Activated T-helper 2 cell treated with anti-CD3 and anti-CD28 coated beads, Interferon-gamma antibody, Interleukin-2, Interleukin-4, amounts not matched to agents 10 μg/mL and 5 μg/mL and 100 μg/mL, durations not matched to agents 14 hours and 24 hours and 36 hours (primary cell): ENCODE measurements at places on chromosomes 16 and 17. TPM values are rescaled to one million over a fixed set of nuclear protein-coding genes. Genes with fewer than 3 reads are reported as not detected.

Gene PLA2G10
- total RNA-seq = not detected in 2 replicates

Gene SPN
- 254 and 258 TPM in 2 replicates for total RNA-seq

Gene BICDL2
- 0.71 and 0.84 TPM in 2 replicates for total RNA-seq

Gene ENPP7
- not detected in 2 replicates for total RNA-seq

Gene WFIKKN2
- total RNA-seq = not detected in 2 replicates

Gene ICAM2
- total RNA-seq = 83.2 and 85.6 TPM in 2 replicates

Gene TAC4
- total RNA-seq = not detected in 2 replicates

Gene C16orf54
- total RNA-seq = 18.0 and 18.5 TPM in 2 replicates

Gene NLRC5
- 166 and 169 TPM in 2 replicates for total RNA-seq

Gene FGF11
- 4.8 and 6.1 TPM in 2 replicates for total RNA-seq

Gene NEUROD2
- not detected in 2 replicates for total RNA-seq

Gene PYY
- total RNA-seq = 0.18 TPM in 1 of 2 replicates, not detected in the other

Gene MYH13
- not detected in 2 replicates for total RNA-seq

Gene PDILT
- 0.07 TPM in 1 of 2 replicates, not detected in the other for total RNA-seq

Gene MPO
- not detected in 2 replicates for total RNA-seq

Gene MMP2
- total RNA-seq = 0.11 and 0.34 TPM in 2 replicates

Gene KRTAP4-4
- not detected in 2 replicates for total RNA-seq

Gene IL21R
- 84.2 and 84.5 TPM in 2 replicates for total RNA-seq

Gene CES5A
- total RNA-seq = not detected in 2 replicates

Gene TUBG1
- total RNA-seq = 85.5 and 94.9 TPM in 2 replicates

Gene TSPAN10
- 0.30 and 0.44 TPM in 2 replicates for total RNA-seq

Gene SLC52A1
- total RNA-seq = 0.14 TPM in 2 replicates

Gene DNAAF8
- 0.11 TPM in 1 of 2 replicates, not detected in the other for total RNA-seq

Gene CCL17
- 0.37 and 1.3 TPM in 2 replicates for total RNA-seq

Gene PLXDC1
- total RNA-seq = 0.46 and 1.0 TPM in 2 replicates

Gene TPSG1
- total RNA-seq = not detected in 2 replicates

Gene NUPR1
- not detected in 2 replicates for total RNA-seq

Gene TBX21
- 40.4 and 40.6 TPM in 2 replicates for total RNA-seq

Gene RAB26
- total RNA-seq = 0.46 and 0.59 TPM in 2 replicates

Gene MT1A
- total RNA-seq = 7.6 and 8.3 TPM in 2 replicates

Gene EFCAB3
- total RNA-seq = 0.11 TPM in 1 of 2 replicates, not detected in the other

Gene SLFN14
- total RNA-seq = not detected in 2 replicates

Gene CREBBP
- total RNA-seq = 45.2 and 53.1 TPM in 2 replicates

Gene LPO
- not detected in 2 replicates for total RNA-seq

Gene TP53TG3F
- not detected in 2 replicates for total RNA-seq

Gene TBC1D3L
- 18.1 and 22.5 TPM in 2 replicates for total RNA-seq

Gene GCGR
- not detected in 2 replicates for total RNA-seq

Gene SLC25A10
- 36.4 and 39.5 TPM in 2 replicates for total RNA-seq

Gene ABCA6
- total RNA-seq = not detected in 2 replicates

Gene HSPB9
- not detected in 2 replicates for total RNA-seq

Gene CTF1
- total RNA-seq = 0.21 and 0.30 TPM in 2 replicates

Gene TMEM101
- total RNA-seq = 29.5 and 29.9 TPM in 2 replicates

Gene ASPHD1
- 2.1 and 2.2 TPM in 2 replicates for total RNA-seq

Gene AIPL1
- not detected in 2 replicates for total RNA-seq

Gene CSH2
- total RNA-seq = not detected in 2 replicates

Gene SLC16A6
- 3.1 and 3.4 TPM in 2 replicates for total RNA-seq

Gene NTHL1
- total RNA-seq = 43.5 and 54.7 TPM in 2 replicates

Gene NPIPA8
- total RNA-seq = 0.55 and 0.91 TPM in 2 replicates

Gene HBA1
- total RNA-seq = 0.55 TPM in 1 of 2 replicates, not detected in the other

Gene GNG13
- not detected in 2 replicates for total RNA-seq

Gene SOX15
- 0.21 and 0.60 TPM in 2 replicates for total RNA-seq

Gene TEKT5
- not detected in 2 replicates for total RNA-seq

Gene ANKRD40CL
- not detected in 2 replicates for total RNA-seq
